SJSA1 (cell line): ENCODE measurements at places on chromosomes 3 and 15. TPM values are rescaled to one million over a fixed set of nuclear protein-coding genes. Genes with fewer than 3 reads are reported as not detected.

- no peak for DNase-seq
Observed at GRCh38 chr3:61613666-61614065, 52.3 kb downstream of the PTPRG start.

GRCh38 chr3:14401692-14402303 lies 608 bp upstream of the SLC6A6 start:
- no peak for DNase-seq

GRCh38 chr3:147049821-147050220 lies 356.5 kb downstream of the ZIC4 start:
- no peak for DNase-seq

GRCh38 chr3:113084777-113085176 lies 94.0 kb downstream of the GTPBP8 start:
- DNase-seq = no peak

DNA sequence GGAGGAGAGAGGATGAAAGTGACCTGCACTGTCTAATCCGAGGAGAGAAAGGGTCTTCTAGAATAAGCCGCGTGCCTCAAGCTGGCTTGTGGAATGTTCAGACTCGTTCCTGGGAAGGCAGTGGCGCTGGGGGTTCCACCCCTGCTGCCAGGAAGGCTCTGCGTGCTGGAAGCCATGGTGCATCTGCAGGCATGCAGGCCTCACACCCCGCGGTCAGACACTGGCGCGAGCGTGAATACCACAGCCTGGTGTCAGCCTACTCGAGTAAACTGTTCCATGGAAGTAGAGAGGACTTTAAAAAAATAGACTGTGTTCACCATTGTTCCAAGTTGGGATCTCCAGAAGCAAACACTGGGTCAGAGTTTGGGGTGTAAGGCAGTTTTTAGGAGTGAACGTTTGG lies 25.9 kb upstream of the GABRG3 start:
- DNase-seq = no peak

- DNase-seq = no peak
Observed at GRCh38 chr15:67017311-67017710, 48.1 kb upstream of the SMAD3 start.

DNA sequence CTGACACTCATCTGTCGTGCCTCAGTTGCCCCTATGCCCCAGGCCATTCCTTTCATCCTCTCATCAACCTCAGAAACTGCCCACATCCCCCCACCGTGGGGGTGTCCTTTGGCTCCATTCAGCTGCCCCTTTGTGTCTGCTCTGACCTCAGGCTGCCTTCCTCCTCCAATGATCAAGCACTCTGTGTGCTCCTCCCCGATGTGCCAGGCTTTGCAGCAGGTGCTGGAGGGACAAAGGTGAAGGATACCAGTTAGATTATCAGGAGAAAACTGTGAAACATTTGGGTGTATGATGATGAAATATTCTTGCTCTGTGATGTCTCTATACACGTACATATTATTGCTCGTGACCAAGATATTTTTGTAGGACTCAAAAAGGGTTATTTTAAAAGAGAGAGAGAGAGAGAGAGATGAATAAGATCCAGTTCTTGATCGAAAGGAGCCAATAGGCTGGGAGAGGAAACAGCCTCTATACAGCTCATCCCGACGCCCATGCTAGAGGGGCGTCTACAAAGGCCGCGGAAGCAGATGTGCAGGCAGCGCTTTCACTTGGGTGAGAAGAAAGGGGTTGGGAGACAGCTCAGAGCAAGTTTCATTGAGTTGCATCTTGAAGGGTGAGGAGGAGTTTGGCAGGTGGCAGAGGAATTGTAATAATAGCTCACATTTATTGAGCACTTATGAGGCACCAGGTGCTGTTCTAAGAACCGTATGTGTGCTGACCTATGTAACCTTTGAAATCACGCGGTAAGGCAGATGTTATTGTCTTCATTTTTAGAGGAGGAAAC lies 28.3 kb upstream of the ADCY5 start:
- no peak for DNase-seq

- DNase-seq = no peak
Observed at GRCh38 chr3:159667261-159667660, 321.4 kb upstream of the IL12A start.

SYNM gene
- 71.3 TPM in 2 replicates for total RNA-seq

TRIP4 gene
- total RNA-seq = 10.5 and 14.5 TPM in 2 replicates

DNA sequence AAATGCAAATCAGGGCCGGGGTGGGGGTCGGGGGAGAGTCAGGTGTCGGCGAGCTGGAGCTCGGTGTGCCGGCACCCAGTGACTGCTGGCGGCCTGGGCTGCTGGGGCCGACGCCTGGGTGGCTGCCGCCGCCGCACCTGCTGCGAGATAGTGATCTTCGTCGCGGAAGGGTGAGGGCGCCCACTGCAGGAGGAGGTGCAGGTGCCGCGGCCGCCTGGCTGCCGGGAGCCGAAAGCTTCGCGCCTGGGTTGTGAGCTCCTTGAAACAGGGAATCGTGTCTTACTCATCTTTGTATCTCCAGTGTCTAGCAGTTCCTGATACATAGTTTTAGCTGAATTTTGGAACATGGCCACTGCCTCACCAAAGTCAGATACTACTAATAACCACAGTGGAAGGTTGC lies 64.0 kb upstream of the CPOX start:
- no peak for DNase-seq

PRSS50 gene
- not detected in 2 replicates for total RNA-seq

DNA sequence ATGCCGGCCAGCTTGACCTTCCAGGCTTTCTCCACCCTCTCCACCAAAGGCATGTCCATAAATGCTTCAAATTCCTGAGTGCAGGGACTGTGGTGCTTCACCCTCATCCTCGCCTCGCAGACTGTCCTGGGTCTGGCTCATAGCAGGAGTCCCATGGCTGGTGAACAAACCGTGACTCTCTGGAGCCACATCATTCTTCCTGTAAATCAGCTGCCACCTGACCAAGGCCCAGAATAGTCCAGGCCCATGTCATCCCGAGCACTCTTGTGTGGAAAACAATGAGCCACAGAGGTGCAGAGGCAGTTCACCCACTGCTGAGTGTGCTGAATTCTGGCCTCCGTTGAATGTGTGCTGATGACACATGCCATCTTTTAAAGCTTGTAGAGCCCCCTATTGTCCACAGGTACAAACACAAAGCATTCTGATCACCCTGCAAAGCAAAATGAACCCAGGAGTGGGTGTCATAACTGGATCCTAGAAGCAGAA lies 68.6 kb downstream of the ABHD5 start:
- peak; percentile 52 for DNase-seq

DNA sequence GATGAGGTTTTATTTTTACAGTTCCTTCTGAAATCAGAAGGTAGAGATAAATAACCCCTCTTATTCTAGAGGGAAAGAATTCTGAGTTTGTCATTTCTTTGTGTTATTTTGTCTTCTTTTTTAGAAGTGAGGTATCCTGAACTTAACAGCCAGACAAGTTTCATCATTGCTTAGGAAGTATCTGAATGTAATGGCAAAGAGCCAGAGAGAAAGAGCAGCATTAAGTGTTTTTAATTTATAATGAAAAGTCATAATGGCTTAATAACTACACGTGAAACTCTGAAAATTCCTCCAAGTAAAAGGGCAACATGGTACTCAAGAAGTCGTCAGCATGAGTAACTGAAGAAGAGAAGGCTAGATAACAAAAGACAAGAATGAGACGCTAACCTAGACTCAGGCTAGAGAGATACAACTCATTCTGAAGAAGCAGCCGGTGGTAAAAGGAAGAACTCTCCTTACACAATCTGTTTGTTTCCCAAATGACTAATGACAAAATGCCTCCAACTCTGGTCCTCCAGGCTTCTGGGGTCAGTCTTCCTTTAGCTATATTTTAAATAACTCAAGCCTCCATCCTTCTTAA lies 116.2 kb upstream of the NECTIN3 start:
- no peak for DNase-seq

DNA sequence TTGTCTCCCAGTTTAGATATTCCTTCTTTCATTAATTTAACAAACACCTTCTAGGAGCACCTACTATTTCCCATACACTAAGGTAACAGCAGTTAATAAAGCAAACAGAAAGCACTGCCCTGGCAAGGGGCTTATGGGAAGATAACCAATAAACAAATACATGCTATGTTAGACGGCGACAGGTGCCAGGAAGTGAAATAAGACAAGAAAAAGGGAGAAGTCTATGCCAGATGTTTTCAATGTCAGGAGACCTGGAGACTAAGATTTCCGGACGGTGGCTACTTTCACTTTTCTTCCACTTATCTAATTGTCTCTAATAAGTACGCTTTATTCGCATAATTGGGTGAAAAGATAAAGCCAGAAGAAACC lies 32.5 kb upstream of the ZNF445 start:
- no peak for DNase-seq
